Calu3 (cell line): ENCODE measurements at places on chromosomes 11 and 22. TPM values are rescaled to one million over a fixed set of nuclear protein-coding genes. Genes with fewer than 3 reads are reported as not detected.

DNA sequence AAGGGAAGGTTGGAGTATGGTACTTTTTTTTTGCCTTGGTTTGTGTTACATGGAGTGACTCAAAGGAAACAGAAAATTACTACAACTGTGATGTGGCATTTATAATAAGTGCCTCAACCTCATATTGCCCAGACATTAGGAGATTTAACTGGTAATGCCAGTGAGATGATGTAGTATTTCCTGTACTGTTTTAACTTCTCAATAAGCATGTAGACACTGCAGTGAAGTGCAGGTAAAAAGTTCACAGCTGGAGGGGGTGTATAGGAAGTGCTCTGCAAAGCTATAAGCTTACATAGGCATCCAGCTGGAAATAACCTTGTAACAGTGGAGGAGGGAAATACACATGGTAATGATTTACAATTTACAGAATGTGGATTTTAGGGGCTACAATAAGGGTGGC is 138.2 kb upstream of the MTMR2 start:
- no peaks in the 10 kb centered on the region for H3K27me3 ChIP-seq
- peaks cover 5% of the 10 kb centered on the region for H3K36me3 ChIP-seq
- H3K4me1 ChIP-seq: peaks cover 27% of the 10 kb centered on the region
- H3K27ac ChIP-seq: no peak overlapping the region
- no peak overlapping the region for H3K4me3 ChIP-seq

GRCh38 chr22:45485261-45485660 is 17.4 kb upstream of the FBLN1 start:
- no peaks in the 10 kb centered on the region for H3K27me3 ChIP-seq
- no peaks in the 10 kb centered on the region for H3K36me3 ChIP-seq
- no peak for DNase-seq
- H3K4me1 ChIP-seq: peaks cover 15% of the 10 kb centered on the region
- no peak overlapping the region for H3K27ac ChIP-seq
- no peak overlapping the region for H3K4me3 ChIP-seq

- no peak for DNase-seq
- no peaks in the 10 kb centered on the region for H3K27me3 ChIP-seq
- peak overlapping the region; percentile 20 for H3K27ac ChIP-seq
- peak overlapping the region; percentile 44 for H3K4me3 ChIP-seq
- H3K4me1 ChIP-seq: peaks cover 54% of the 10 kb centered on the region
Measured at GRCh38 chr11:72069200-72069599, 11.1 kb downstream of the NUMA1 start.

DNA sequence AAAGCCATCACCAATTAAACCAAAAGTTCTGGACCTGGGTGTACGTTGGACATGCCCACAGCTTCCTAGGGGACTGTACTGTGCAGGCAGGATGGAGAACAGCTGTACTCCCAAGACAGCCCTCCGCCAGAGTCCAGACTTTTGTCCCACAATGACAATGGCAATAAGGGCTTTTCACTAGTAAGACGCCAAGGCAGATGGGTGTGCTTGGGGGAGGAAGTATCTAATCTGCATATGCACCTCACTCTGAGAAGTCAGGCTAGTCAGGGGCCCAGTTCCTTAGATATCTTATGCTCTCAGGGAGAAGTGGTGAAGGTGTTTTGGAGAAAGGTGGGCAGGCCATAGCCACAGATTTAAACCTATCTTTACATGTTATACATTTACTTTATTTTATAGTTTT is 85.1 kb upstream of the USP47 start:
- no peak for DNase-seq
- no peaks in the 10 kb centered on the region for H3K36me3 ChIP-seq
- H3K4me3 ChIP-seq: no peak overlapping the region
- no peaks in the 10 kb centered on the region for H3K4me1 ChIP-seq

GRCh38 chr11:95692526-95693260 is 96.9 kb downstream of the FAM76B start:
- H3K27ac ChIP-seq: no peak overlapping the region
- no peak overlapping the region for H3K4me3 ChIP-seq
- H3K4me1 ChIP-seq: no peaks in the 10 kb centered on the region
- no peaks in the 10 kb centered on the region for H3K27me3 ChIP-seq
- DNase-seq: no peak
- no peaks in the 10 kb centered on the region for H3K36me3 ChIP-seq

- H3K4me3 ChIP-seq: no peak overlapping the region
- no peaks in the 10 kb centered on the region for H3K4me1 ChIP-seq
- H3K27ac ChIP-seq: no peak overlapping the region
- H3K27me3 ChIP-seq: no peaks in the 10 kb centered on the region
- DNase-seq: no peak
- no peaks in the 10 kb centered on the region for H3K36me3 ChIP-seq
Measured at GRCh38 chr11:106553304-106553703, 465.0 kb downstream of the GUCY1A2 start.

DNA sequence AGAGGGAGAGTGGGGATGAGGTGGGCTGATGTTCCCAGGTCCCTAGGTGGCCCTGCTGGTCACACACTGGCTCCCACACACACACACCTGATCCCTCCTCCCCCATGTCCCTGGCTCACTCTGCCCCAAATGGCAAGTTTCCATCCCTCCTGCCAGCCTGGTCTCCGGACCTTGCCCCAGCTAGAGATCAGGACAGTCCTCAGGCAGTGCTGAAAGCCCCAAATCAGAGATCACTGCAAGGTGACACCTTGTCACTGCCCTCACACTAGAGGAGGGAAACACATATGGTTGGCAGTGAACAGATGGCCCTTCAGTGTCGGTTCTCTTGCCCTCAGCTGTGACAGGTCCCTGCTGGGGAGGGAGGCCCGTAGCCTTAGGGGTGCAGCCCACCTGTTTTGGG is 7.6 kb downstream of the TMPRSS5 start:
- H3K27me3 ChIP-seq: no peaks in the 10 kb centered on the region
- H3K27ac ChIP-seq: no peak overlapping the region
- no peak overlapping the region for H3K4me3 ChIP-seq

DNA sequence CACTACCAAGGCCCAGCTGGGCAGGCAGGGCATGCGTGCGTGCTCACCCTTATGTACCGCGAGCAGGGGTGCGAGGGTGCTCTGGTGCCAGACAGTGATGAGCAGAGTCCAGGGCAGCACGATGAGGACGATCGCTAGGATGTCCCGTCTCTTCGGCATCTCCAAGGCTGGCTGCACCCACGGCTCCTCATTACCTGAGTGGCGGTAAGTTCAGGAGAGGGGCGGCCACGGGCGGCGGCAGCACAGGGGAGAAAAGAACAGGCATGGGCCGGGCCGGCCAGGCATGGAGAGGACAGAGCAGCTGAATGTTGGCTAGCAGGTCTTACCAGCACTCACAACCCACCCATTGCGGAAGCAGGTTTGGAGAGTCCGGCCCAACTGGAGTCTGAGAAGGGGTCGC is 24.5 kb downstream of the B3GAT1 start:
- no peak overlapping the region for H3K4me3 ChIP-seq
- H3K27me3 ChIP-seq: peaks cover 50% of the 10 kb centered on the region
- no peak for DNase-seq
- peaks cover 7% of the 10 kb centered on the region for H3K36me3 ChIP-seq

GRCh38 chr11:114401311-114401710 is 845 bp downstream of the RBM7 start:
- no peaks in the 10 kb centered on the region for H3K27me3 ChIP-seq
- H3K4me1 ChIP-seq: peaks cover 31% of the 10 kb centered on the region
- peak overlapping the region; percentile 99 for H3K27ac ChIP-seq
- peaks cover 41% of the 10 kb centered on the region for H3K36me3 ChIP-seq

DNA sequence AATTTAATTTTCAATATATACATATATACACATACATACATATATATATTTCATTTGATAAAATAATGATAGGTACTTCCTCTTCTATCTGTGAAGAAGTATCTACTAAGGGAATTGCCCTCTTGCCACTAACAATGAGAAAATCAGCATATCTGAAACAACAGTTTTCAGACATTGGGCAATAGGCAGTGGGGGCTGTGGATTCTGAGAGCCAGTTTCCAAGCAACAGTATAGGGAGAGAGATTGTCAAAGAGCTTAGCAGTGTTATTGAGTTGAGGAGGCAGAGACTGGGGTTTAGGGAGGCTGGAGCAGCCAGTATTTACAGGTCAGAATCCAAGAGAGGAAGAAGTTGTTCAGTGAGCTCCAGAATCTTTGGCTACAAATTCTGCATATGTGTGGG is 119.3 kb downstream of the ARFGAP2 start:
- no peaks in the 10 kb centered on the region for H3K4me1 ChIP-seq
- H3K27ac ChIP-seq: no peak overlapping the region
- peaks cover 5% of the 10 kb centered on the region for H3K36me3 ChIP-seq
- no peaks in the 10 kb centered on the region for H3K27me3 ChIP-seq

GRCh38 chr11:48062649-48063048 is 82.3 kb downstream of the PTPRJ start:
- H3K36me3 ChIP-seq: peaks cover 6% of the 10 kb centered on the region
- H3K27ac ChIP-seq: peak overlapping the region; percentile 39
- no peak for DNase-seq
- peaks cover 78% of the 10 kb centered on the region for H3K4me1 ChIP-seq

- no peak overlapping the region for H3K4me3 ChIP-seq
- H3K27me3 ChIP-seq: peaks cover 41% of the 10 kb centered on the region
- DNase-seq: no peak
- no peaks in the 10 kb centered on the region for H3K4me1 ChIP-seq
- no peaks in the 10 kb centered on the region for H3K36me3 ChIP-seq
Measured at GRCh38 chr11:114039551-114039950, 20.0 kb upstream of the ZBTB16 start.

- H3K36me3 ChIP-seq: peaks cover 70% of the 10 kb centered on the region
- H3K27me3 ChIP-seq: peaks cover 12% of the 10 kb centered on the region
- H3K4me1 ChIP-seq: peaks cover 41% of the 10 kb centered on the region
- peak within 1 kb of the TSS; percentile 95 for H3K4me3 ChIP-seq
- DNase-seq: peak; percentile 97
Measured at GRCh38 chr22:39319284-39320022, at the start of gene RPL3. TSS of gene RPL3 (minus strand) at chr22:39319623. CDS start at chr22:39319597, 26 bp downstream.

DNA sequence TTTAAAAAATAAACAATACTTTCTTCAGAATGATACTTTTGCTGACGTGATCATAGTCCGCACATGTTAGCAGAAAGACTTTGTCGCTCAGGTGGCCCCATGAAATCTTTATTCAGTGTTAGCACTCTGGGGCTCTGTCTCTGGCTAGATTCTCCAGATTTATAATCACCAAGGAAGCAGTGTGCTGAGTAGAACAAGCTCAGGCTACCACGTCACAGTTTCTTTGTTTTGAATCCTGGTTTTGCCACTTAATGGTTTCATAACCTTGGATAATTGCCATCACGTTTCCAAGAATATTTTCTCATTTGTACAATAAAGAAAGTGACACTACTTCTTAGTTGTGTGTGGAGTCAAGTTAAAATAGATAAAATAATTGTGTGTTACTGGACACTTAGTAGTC is 3.9 kb upstream of the MUC15 start:
- H3K27me3 ChIP-seq: no peaks in the 10 kb centered on the region
- no peak overlapping the region for H3K27ac ChIP-seq
- peaks cover 10% of the 10 kb centered on the region for H3K4me1 ChIP-seq
- no peak overlapping the region for H3K4me3 ChIP-seq
- no peaks in the 10 kb centered on the region for H3K36me3 ChIP-seq

DNA sequence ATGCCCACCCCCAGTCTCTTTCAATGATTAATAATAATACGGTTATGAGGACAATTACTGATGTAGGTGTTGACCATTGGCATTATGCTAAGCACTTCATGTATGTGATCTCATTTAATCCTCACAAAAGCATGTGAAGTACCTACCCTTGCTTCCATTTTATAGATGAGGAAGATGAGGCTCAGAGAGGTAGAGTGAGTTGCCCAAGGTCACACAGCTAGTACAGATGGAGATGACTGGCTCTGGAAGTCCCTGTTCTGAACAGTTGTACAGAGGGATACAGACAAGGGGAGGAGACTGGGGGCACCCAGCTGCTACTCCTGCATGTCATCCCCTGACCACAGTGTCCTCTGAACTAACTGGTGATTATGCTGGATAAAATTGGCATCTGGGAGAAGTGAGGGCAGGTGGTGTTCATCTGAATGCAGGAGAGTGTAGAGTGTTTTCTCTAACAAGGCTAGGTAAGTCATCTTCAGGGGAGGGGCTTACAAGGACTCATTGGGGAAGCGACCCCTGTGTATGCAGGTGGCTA is 43.2 kb downstream of the KIAA1671 start:
- H3K4me3 ChIP-seq: no peak overlapping the region
- peaks cover 11% of the 10 kb centered on the region for H3K36me3 ChIP-seq
- H3K27ac ChIP-seq: peak overlapping the region; percentile 46
- peaks cover 58% of the 10 kb centered on the region for H3K4me1 ChIP-seq
- no peaks in the 10 kb centered on the region for H3K27me3 ChIP-seq
- DNase-seq: no peak

DNA sequence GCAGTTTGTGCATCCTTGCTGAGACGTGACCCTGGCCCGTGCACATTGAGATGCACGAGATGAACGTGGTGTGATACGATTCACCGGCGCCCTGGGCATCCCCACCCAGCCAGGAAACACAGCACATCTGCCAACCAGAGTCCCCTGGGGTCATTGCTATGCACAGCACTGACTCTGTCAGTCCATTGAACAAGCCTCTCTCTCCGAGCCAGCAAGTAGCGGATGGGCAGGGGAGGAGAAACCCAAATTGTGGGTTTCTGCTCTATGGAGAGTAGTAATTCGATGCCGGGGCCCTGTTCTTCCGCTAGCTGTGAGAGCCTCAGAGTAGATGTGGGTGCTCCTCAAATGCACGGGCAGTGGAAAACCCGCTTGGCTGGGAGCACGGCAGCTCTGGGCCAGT is 85.1 kb downstream of the ARHGAP8 start:
- H3K27ac ChIP-seq: no peak overlapping the region
- no peak overlapping the region for H3K4me3 ChIP-seq
- no peak for DNase-seq
- peaks cover 22% of the 10 kb centered on the region for H3K36me3 ChIP-seq
- H3K4me1 ChIP-seq: no peaks in the 10 kb centered on the region

DNA sequence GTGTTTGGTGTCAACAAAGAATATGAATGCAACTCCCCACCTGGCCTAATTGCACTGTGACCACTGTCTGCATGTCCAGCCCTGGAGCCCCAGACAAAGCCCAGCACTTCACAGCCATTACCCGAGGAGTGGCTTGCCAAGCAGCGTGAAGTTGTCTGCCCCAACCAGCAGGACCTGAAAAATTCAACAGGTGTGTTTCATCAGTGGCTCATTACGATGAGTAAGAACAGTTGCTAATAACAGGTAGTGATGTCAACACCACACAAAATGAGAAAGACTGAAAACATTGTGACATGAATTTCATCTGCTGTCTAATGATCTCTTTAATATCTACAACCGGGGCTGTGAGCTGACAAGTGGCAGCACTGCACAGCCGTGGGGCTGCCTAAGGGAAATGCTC is 10.3 kb downstream of the MRPL21 start:
- no peak overlapping the region for H3K4me3 ChIP-seq
- no peaks in the 10 kb centered on the region for H3K4me1 ChIP-seq
- H3K27me3 ChIP-seq: no peaks in the 10 kb centered on the region
- no peak for DNase-seq
- peaks cover 30% of the 10 kb centered on the region for H3K36me3 ChIP-seq

The PARVG gene
- total RNA-seq: not detected in 2 replicates

The UBQLN3 gene
- total RNA-seq: not detected in 2 replicates

The IGLL1 gene
- total RNA-seq: not detected in 2 replicates

The NLRP6 gene
- not detected in 2 replicates for total RNA-seq

The MTA2 gene
- total RNA-seq: 90.4 and 97.2 TPM in 2 replicates

The PGA5 gene
- total RNA-seq: not detected in 2 replicates

The CNTF gene
- total RNA-seq: 4.3 and 5.2 TPM in 2 replicates

The KDM4D gene
- 0.68 and 1.2 TPM in 2 replicates for total RNA-seq

The TUBA8 gene
- 2.4 and 2.6 TPM in 2 replicates for total RNA-seq

The DNAJB13 gene
- 0.50 and 1.1 TPM in 2 replicates for total RNA-seq

The CARNS1 gene
- 0.10 TPM in 1 of 2 replicates, not detected in the other for total RNA-seq
